Sigmoid colon (tissue), 7 donors: ENCODE measurements at places on chromosomes 12 and 14. TPM values are rescaled to one million over a fixed set of nuclear protein-coding genes. Genes with fewer than 3 reads are reported as not detected.

The PRR4 gene
- 2.8 TPM for polyA plus RNA-seq

The CBX5 gene
- polyA plus RNA-seq: 4.9 TPM

The KRT77 gene
- polyA plus RNA-seq: 0.01 TPM

The ZNF140 gene
- 12.9 TPM for polyA plus RNA-seq

The BRF1 gene
- polyA plus RNA-seq: 9.0 TPM

The SYCP3 gene
- not detected for polyA plus RNA-seq
